ENCODE measurements at places on chromosomes 1 and 21.

DNA sequence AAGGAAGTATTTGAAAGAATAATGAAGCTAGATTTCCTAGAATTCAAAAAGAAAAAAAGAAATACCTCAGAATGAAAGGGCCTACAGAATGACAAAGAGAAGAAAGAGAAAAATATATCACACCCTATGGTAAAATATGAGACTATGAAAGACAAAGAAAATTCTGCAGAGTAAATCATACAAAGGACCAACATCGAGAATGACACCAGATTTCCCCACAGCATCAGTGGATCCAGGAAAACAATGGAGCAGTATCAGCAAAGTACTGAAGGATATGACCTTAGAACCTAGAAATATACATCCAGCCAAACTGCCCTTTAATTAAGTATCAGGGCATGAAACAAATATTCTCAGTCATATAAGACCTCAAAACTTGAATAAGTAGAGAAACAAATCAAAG is 21.2 kb upstream of the IFNAR2 start:
- no peak for DNase-seq

DNA sequence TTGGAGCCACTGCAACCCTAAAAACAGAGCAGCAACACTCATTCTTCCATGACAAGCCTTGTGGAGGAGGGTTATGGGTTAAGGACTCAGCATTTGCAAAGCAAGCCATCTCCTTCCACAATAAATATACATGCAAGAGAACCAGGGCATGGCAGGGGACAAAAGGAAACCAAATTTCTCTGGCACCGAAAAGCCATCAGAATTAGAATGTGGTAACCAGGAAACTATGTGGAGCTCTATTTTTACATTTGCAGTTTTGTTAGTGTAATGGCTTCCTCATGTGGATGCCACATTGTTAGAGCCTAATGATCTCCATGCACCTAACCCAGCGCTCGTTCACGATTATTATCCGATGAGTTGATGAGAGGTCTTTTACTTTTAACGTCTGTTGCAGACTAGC is 91.7 kb downstream of the NAV1 start:
- no peak for DNase-seq

DNA sequence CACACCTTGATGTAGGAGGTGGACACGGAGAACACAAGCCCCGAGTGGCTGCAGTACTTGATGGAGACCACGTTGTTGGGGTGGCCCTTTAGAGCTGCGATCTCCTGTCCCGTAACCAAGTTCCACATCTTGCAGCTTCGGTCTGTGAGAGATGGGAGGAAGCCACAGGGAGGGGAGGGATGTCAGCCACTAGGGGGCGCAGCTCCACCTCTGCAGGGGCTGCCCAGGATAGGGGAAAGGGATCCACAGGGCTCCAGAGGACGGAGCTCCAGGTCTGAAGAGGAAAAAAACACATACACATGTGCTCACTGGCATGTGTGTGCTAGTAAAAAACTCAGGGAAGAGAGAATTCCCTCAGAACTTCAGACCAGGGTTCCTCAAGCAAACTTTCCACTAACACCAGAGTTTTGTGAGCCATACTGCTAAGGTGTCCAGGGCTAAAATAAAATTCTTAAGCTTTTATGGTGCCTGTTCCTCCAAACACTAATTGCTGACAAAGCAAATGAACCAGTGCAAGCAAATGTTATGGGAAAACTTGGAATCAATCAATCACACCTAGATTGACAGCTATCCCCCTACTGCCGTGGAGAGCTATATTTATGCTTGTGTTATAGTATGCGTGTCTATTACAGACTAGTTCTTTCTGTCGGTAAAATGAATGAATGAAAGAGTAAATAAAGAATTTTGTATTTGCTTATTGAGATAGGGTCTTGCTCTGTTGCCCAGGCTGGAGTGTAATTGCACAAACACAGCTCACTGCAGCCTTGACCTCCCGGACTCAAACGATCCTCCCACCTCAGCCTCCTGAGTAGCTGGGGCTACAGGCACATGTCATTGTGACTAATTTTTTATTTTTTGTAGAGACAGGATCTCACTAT is 43.7 kb downstream of the KIF21B start:
- peak; percentile 56 for DNase-seq

GRCh38 chr21:31977816-31978215 is 105.0 kb downstream of the HUNK start:
- no peak for DNase-seq

- peak; percentile 85 for DNase-seq
These were observed 1.2 kb upstream of the HIVEP3 start for GRCh38 chr1:41919764-41920397.

GRCh38 chr1:183675883-183676585 is 22.9 kb upstream of the APOBEC4 start:
- DNase-seq = no peak

DNA sequence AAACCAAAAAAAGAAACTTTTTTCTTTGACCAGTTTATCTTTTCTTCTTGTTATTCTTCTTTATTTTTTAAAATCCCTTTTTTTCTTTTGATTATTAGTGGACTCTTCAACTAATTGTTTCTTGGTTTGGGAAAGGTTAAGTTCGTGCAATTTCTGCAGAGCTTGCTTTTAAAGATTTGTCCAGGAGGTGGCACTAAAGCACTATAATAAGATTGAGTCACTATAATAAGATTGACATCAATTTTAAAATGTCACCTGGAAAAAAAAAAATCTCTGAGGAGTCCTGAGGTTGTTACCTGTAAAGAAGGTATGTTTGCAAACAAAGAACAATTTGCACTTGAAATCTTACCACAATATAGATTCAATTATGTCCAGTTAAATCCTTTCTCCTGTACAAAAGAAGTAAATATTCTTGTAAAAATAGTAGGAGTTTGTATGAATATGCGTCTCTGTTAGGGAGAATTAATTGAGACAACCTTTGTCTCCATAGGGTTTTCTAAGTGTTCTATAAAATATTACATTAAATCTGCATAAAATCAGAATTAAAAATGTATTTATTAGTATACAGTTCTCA is 166.7 kb downstream of the ADGRL4 start:
- DNase-seq = peak; percentile 47

GRCh38 chr1:172599912-172600311 is 59.0 kb upstream of the FASLG start:
- no peak for DNase-seq

DNA sequence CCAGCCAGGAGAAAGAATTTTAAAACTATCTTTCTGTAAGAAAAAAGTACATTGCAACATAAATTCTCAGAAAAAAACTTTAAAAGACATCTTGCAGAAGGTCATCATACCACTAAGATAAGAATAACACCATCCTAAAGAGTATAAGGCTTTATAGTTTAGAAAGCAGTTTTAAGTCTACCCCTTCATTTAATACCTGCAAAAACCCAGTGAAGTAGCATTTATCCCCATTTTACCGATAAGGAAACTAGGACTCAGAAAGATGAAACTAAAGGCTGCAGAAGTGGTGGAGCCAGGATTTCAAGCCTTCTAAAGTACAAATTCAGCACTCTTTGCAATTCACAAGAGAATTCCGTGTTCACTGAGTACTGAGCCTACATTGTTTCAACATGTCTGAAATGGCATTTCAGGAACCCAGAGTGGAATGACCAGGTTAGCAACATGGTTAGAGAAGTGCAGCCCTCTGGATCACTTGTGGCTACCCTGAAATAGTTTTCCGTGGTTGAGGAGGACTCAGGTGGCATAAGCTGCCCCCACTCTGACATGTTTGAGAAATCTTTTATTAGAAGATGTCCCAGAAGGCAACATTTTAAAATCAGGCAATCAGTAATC is 6.7 kb downstream of the MYCL start:
- DNase-seq = no peak

- no peak for DNase-seq
These were observed 17.7 kb upstream of the ELAVL4 start for GRCh38 chr1:50091068-50091467.

GRCh38 chr1:34166191-34166624 is 1.2 kb upstream of the CSMD2 start:
- peak; percentile 9 for DNase-seq

- DNase-seq = no peak
These were observed 203.4 kb downstream of the CRB1 start for GRCh38 chr1:197471248-197471985.

- DNase-seq = no peak
These were observed 589.4 kb upstream of the ADGRL4 start for GRCh38 chr1:79595931-79596330.

DNA sequence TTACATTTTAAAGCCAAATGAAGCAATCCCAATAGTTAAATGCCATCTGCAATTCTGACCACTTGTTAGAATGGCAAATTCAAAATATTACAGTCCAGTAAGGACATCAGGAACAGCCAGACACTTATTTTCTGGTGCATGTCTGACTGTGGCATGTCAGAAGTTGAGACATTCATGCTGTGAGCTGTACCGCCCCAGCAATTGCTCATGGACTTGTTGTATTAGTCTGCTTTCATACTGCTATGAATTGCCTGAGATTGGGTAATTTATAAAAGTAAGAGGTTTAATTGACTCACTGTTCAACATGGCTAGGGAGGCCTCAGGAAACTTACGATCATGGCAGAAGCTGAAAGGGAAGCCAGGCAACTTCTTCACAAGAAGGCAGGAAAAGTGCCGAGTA is 19.1 kb downstream of the DDAH1 start:
- no peak for DNase-seq

- no peak for DNase-seq
These were observed 51.4 kb downstream of the DPYD start for GRCh38 chr1:97869441-97869840.

DNA sequence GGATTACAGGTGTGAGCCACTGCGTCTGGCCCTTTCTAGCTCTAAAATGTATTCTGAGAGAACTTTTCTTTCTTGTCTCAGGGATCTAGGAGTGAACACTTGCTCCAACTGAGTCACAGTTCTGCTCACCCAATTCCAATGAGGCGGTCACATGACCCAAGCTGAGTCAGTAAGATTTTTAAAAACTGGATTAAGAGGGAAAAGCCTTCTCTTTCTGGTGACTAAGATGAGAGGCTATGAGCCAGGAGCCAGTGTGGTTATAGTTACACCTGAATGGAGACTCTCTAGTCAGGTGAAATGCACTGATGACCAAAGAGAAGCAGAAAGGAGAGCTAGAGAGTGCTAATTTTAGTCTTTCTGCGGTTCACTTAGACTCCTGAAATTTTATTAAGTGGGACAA is 9.5 kb upstream of the DEPDC1 start:
- DNase-seq = no peak

GRCh38 chr1:12539705-12540579 is 78.1 kb downstream of the DHRS3 start:
- DNase-seq = peak; percentile 96

- DNase-seq = no peak
These were observed 605.5 kb downstream of the SMYD3 start for GRCh38 chr1:245901565-245901964.

DNA sequence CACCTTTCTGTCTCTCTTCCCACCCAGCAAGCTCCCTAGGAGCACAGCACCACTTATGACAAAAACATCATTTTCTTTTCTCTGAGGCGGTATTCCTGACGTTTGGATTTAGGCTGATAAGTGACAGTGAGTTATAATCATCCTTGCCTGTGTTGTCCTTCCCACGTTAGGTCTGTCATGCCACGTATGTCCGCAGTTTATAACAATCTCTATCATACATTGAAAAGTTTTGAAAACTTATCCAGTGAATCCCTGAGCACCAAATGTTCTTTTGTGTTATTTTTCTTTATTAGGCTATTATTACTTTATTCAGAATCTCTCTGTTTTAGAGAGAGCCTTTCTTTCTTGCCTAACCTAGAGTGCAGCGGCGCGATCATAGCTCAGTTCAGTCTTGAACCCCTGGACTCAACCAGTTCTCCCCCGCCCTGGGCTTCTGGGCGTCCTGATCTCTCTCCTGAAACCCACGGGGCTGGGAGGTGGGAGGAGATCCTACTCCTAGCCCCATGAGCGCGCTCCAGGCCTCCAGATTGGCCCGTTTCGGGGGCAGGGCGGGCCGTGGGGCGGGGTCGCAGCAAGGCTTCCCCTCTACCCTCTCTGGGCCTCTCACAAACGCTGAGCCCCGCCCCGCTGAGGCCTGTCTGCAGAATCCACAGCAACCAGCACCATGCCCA is at the start of gene GSTM2:
GSTM2 (plus strand) TSS at position 606 of the 671 bp plus-strand sequence; CDS start at position 665, 59 bp downstream.
- DNase-seq = peak; percentile 95

GRCh38 chr1:69613414-69613813 is 45.7 kb downstream of the LRRC7 start:
- DNase-seq = no peak

- no peak for DNase-seq
These were observed 276.1 kb upstream of the SPAG17 start for GRCh38 chr1:118461154-118461553.

DNA sequence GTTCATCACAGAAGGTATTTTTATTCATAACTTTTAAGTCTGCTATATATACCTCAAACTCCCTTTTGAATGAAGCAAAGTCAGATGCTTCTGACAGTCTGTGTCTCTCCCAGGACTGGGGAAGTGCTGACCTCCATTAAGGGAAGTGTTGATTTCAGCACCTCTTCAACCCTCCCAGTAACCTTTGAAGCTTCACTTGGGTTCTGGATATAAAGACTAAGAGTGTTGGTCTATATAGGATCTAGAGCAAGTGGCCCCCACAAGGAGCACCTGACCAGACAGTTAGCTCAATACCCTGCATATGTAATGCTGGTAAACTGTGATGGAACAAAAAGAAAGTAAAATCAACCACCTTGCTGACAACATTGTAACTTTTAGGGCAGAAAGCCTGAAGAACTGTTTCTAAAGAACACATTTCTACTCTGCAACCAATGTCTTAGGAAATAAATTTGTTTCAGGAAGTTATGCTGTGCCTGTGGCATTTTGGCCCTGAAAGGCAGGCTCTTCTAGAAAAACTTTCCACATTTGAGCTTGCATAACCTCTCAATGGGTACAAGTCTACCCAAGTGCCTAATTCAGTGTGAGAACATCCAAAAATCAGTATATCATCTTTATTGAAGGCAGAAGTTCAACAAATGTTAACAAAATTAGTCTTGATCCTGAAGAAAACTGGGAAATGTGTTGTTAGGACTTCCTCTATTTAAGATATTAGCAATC is 865 bp upstream of the PTPN22 start:
- no peak for DNase-seq

- no peak for DNase-seq
These were observed 24.2 kb downstream of the PCAT6 start for GRCh38 chr1:202834771-202835547.

- no peak for DNase-seq
These were observed 2.2 kb upstream of the ADORA3 start for GRCh38 chr1:111505641-111506119.

DNA sequence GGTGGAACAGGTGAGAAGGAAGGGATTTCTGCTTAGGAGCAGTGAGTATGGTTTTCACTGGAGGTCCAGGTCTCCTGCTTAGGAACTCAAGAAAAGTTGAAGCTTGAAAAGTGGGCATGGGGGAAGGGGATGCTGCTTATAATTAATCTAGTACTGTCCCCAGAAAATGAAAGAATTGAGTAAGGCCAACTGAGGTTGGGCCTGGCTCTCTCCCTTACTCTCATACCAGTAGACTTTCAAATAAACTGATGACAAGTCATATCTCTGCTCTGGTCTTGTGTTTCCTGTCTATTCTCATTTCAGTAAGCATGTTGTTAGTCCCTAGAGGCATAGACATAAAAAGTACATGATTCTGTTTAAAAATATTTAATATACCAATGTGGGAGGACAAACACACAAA is 26.4 kb downstream of the CD48 start:
- no peak for DNase-seq
